ENCODE measurements at places on chromosomes 6 and 20. TPM values are rescaled to one million over a fixed set of nuclear protein-coding genes. Genes with fewer than 3 reads are reported as not detected.

ARFGEF3 gene
- polyA plus RNA-seq, result 9.7 TPM

DNA sequence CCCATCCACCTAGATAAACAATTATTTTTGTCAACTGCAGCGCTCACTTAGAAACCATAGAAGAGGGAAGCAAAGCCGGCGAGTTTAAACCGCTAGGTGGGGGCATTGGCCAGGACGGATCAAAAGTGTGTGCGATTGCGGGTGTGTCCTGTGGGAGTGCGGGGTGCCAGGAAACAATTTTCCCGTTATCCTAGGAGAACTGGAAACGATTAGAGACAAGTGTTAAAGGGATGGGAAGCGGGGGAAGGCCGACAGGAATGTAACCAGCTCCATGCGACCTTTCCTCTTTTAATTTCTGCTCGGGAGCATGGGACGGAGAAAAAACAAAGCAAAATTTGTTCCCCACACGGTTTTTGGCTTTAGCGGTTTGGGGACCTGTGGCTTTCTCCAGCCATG is 2.8 kb upstream of the HTR1B start:
- H3K27ac ChIP-seq, result no peak overlapping the region
- peaks cover 13% of the 10 kb centered on the region for H3K4me1 ChIP-seq
- no peaks in the 10 kb centered on the region for H3K36me3 ChIP-seq
- H3K4me3 ChIP-seq, result peak overlapping the region; percentile 39
- no peaks in the 10 kb centered on the region for H3K27me3 ChIP-seq

GRCh38 chr6:133873538-133873937 is 15.4 kb upstream of the TCF21 start:
- DNase-seq, result no peak
- no peaks in the 10 kb centered on the region for H3K4me1 ChIP-seq
- H3K27me3 ChIP-seq, result no peaks in the 10 kb centered on the region

DNA sequence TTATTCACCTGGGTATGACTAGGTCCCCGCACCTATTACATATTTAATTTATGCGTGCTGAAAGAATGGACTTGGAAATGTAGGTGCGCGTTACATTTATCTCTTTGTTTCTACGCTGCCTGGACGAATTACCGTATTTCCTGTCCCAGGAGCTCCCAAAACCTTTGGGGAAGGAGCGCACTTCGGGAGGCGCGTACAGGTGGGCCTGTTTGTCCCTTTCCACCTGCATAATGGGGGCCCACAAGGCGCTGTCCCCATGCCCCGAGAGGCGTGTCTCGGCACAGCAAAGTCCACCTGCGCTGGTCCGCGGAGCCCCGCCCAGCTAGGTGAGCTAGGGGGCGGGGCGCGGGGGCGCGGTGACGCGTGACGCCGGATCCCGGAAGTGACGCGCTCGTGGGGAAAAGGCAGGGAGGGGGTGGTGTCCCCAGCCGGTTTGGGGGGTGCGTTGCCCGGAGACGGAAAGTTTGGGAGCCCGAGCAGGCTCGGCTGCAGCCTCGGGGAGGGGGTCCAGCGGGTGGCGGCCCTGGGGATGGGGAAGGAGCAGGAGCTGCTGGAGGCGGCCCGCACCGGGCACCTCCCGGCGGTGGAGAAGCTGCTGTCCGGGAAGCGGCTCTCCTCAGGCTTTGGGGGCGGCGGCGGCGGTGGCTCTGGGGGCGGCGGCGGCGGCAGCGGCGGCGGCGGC is at the start of gene ANKS1A:
ANKS1A (plus strand) TSS at position 382 of the 682 bp plus-strand sequence; CDS start at position 530, 148 bp downstream.
- H3K27ac ChIP-seq, result peak within 1 kb of the TSS; percentile 54
- DNase-seq, result peak; percentile 93
- peaks cover 24% of the 10 kb centered on the region for H3K4me1 ChIP-seq
- peak within 1 kb of the TSS; percentile 94 for H3K4me3 ChIP-seq
- no peaks in the 10 kb centered on the region for H3K36me3 ChIP-seq

TSBP1 gene
- polyA plus RNA-seq, result not detected

- H3K4me1 ChIP-seq, result no peaks in the 10 kb centered on the region
- no peak overlapping the region for H3K27ac ChIP-seq
- no peaks in the 10 kb centered on the region for H3K36me3 ChIP-seq
- no peak overlapping the region for H3K4me3 ChIP-seq
- DNase-seq, result peak; percentile 82
Observed at GRCh38 chr20:36439040-36439730, 102.1 kb upstream of the MYL9 start.

- no peak overlapping the region for H3K27ac ChIP-seq
- H3K36me3 ChIP-seq, result no peaks in the 10 kb centered on the region
- DNase-seq, result no peak
- no peak overlapping the region for H3K4me3 ChIP-seq
- H3K27me3 ChIP-seq, result no peaks in the 10 kb centered on the region
- no peaks in the 10 kb centered on the region for H3K4me1 ChIP-seq
Observed at GRCh38 chr6:166559211-166559610, 27.3 kb downstream of the RAMACL start.

SIRPB1 gene
- 0.30 TPM for polyA plus RNA-seq

DNA sequence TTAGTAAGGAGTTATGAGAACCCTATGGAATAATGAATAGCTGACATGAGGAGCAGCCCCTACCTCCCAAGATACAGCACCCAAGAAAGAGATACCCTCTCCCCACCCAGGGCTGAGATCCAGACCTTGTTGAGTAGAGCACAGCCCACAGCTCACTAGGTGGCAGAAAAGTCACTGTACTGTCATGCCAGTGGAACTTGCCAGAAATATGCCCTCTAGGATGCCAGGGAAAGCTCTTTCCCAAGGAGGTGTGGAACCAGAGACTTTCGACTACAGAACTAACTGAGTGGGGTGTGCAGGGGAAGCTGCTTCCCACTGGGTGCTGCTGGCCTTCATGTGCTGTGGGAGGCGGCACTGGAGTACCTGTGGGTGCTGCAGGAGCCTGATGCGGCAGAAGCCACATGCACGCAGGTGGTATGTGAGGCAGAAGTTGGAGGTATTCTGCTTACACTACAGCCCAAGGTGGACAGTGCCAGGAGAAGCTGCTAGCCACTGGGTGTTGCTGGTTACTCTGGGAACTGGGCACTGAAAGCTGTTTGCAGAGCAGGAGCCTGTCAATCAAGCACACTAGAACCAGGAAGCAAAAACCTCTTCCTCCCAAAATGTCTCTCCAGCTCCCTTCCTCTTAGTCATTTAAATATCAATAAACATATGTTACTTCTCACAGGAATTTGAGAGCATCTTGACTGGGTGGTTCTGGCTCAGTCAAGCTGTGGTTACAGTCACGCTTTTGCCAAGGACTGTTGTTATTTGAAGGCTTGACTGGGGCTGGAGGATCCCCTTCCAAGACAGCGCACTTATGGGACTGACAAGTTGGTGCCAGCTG is 17.8 kb downstream of the ARMC12 start:
- peaks cover 5% of the 10 kb centered on the region for H3K4me1 ChIP-seq
- no peaks in the 10 kb centered on the region for H3K36me3 ChIP-seq
- peak; percentile 69 for DNase-seq
- H3K27me3 ChIP-seq, result no peaks in the 10 kb centered on the region

RIPOR3 gene
- polyA plus RNA-seq, result 11.3 TPM

C6orf132 gene
- polyA plus RNA-seq, result 16.7 TPM

FITM2 gene
- polyA plus RNA-seq, result 5.1 TPM

OTOR gene
- not detected for polyA plus RNA-seq

DNA sequence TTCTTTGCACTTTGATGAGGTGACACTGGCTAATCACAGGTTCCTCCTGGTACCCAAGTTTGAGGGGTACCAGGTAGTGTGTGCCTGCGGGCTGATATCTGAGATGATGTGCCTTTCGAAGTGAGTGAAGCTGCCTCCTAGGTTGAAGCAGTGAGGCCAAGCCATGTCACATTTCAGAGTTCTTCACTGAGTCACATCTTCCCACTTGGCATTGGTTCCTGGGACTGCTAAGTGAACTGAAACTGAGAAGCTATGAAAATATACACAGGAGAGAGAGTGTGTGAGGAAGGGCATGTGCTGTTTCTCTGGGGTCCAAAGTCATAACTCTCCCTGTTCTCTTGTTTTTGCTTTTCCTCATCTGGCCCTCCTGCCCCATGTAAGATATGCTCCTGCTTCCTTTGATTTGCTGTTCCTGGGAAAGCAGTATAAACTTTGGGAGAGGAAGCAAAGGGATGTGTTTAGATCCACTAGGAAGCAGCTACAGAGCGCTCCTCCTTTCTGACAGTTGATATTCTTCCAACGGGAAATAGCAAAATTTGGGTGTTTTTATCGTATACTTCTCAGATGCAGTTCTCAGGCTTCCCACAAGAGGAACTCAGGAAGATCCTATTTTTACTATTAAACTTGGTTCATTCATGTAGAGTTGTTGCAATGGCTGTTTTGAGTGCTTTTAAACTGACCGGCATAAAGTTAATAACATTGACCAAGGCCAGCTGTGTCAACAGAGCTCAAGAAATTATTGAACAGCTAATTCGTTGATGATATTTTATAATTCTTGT is 153.7 kb downstream of the MOXD1 start:
- H3K4me1 ChIP-seq, result no peaks in the 10 kb centered on the region
- H3K27me3 ChIP-seq, result no peaks in the 10 kb centered on the region
- DNase-seq, result no peak
- no peak overlapping the region for H3K4me3 ChIP-seq

GRCh38 chr6:3022765-3023662 is 23.3 kb downstream of the NQO2 start:
- H3K4me1 ChIP-seq, result no peaks in the 10 kb centered on the region
- no peak for DNase-seq
- peak overlapping the region; percentile 48 for H3K4me3 ChIP-seq
- H3K36me3 ChIP-seq, result no peaks in the 10 kb centered on the region
- H3K27ac ChIP-seq, result peak overlapping the region; percentile 76

GRCh38 chr20:12570371-12570770 is 438.4 kb upstream of the SPTLC3 start:
- DNase-seq, result no peak
- no peak overlapping the region for H3K4me3 ChIP-seq
- no peak overlapping the region for H3K27ac ChIP-seq
- H3K36me3 ChIP-seq, result no peaks in the 10 kb centered on the region
- H3K27me3 ChIP-seq, result no peaks in the 10 kb centered on the region
- H3K4me1 ChIP-seq, result peaks cover 6% of the 10 kb centered on the region

DNA sequence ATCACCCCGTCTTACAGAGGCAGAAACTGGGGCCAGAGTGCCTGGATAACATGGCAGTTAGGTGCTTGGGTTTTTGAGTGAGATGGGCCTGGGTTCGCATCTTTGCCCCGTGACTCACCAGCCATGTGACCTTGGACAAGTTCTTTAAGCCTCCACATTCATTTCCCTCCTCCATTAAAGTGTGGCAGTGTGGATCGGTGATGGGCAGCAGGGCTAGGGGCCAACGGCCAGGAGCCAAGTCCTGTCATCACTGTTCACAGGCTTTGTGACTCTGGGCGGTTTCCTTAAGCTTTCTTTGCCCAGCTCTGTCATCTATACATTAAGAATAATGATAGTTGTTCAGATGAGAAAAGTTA is 85.5 kb upstream of the PMEPA1 start:
- no peak overlapping the region for H3K27ac ChIP-seq
- H3K36me3 ChIP-seq, result no peaks in the 10 kb centered on the region
- DNase-seq, result no peak
- no peak overlapping the region for H3K4me3 ChIP-seq

DNA sequence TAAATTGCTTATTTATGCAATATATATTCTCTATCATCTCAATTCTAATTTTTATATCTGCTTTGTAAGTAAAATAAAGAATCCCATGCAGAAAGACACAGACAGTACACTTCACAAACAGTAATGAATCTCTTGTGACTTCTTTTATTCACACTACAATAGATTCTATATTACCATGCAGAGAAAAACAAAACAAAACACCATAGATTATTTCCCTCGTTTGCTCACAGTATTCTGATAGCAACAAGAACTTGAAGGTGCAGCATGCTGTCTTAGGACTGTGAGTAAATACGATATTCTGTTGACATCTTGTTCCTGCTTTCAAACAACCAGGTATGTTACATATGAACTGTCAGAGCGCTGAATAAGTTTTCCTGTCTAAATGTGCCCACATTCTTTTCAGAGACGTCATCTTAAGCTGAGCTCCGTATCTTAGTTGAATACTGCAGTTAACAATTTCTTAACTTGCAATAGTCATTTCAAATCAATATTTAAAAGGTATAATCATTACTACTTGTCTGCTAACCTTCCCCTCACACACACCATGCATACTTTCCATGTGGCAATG is 140.1 kb downstream of the BTBD9 start:
- no peaks in the 10 kb centered on the region for H3K36me3 ChIP-seq
- H3K4me3 ChIP-seq, result no peak overlapping the region
- H3K27ac ChIP-seq, result no peak overlapping the region

DNA sequence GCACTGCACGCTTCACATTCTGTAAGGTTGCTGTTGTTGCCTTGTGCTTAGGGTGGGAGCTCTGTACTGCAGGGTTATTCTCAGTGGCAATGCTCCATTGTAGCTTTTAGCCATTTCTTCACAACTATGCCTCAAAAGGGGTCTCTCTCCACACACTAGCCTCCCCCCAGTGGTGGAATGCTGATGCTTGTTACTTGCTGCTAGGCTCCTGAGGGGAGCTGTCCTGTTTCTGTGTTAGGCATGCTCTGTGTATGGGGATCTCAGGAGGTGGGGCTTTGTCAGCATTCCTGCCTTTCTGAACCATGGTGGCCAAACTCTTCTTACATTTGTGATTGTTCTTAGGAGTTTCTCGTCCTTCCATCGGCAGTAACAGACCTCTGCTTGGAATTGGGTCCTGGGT is 18.8 kb downstream of the TMEM170B start:
- DNase-seq, result no peak
- H3K4me1 ChIP-seq, result peaks cover 14% of the 10 kb centered on the region
- H3K36me3 ChIP-seq, result no peaks in the 10 kb centered on the region

GRCh38 chr20:13671916-13672378 is 33.2 kb upstream of the TASP1 start:
- DNase-seq, result no peak
- H3K4me3 ChIP-seq, result no peak overlapping the region
- no peak overlapping the region for H3K27ac ChIP-seq

LRP11 gene
- 5.4 TPM for polyA plus RNA-seq

CPNE5 gene
- 0.80 TPM for polyA plus RNA-seq

SNAP91 gene
- polyA plus RNA-seq, result 1.9 TPM

GRCh38 chr6:5180636-5181035 is 80.1 kb downstream of the LYRM4 start:
- no peaks in the 10 kb centered on the region for H3K36me3 ChIP-seq
- DNase-seq, result no peak
- H3K4me3 ChIP-seq, result no peak overlapping the region
- H3K27ac ChIP-seq, result no peak overlapping the region
- H3K27me3 ChIP-seq, result no peaks in the 10 kb centered on the region

DNA sequence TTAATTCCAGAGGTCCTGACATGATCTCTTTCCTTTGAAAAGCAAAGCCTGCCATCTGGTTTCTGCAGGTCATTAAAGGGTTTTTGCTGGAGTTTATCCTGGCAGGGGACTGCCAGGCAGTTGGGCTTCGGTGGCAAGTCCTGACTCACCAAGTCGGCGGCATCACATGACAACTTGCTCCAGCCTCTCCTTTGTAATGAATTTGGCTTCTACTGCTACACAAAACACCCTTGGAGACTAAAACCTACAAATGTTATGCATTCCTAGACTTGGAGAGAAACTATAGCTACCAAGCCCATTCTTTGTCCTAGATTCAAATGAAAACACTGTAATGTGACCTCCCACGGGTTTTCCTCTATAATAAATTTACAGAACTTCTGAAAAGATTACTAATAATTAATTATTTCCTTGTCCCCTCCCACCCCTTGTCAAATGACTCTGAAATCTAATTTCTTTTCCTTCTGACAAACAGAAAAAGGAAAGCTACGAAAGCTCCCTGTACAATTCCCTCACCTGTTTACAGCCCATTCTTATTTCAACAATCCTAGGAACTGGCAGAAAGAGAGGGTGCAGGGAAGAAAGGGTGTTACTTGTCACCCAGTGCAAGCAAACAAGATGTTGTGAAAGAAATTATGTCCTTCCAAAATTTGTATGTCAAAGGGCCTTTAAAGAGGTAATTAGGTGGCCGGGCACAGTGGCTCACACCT is 62.9 kb downstream of the QRSL1 start:
- no peaks in the 10 kb centered on the region for H3K36me3 ChIP-seq
- DNase-seq, result peak; percentile 84
- no peak overlapping the region for H3K4me3 ChIP-seq
- H3K4me1 ChIP-seq, result peaks cover 29% of the 10 kb centered on the region

CDSN gene
- polyA plus RNA-seq, result 0.08 TPM
